A172 (cell line): ENCODE measurements at places on chromosomes 11 and 22.

- DNase-seq, result no peak
Measured at GRCh38 chr11:111528557-111528956, 12.0 kb upstream of the LAYN start.

GRCh38 chr11:27464909-27465308, 7.7 kb downstream of the LGR4 start:
- DNase-seq, result no peak

GRCh38 chr11:72235351-72236057, 8.5 kb downstream of the PHOX2A start:
- no peak for DNase-seq

GRCh38 chr22:44776605-44777363, 24.4 kb downstream of the ARHGAP8 start:
- DNase-seq, result no peak

DNA sequence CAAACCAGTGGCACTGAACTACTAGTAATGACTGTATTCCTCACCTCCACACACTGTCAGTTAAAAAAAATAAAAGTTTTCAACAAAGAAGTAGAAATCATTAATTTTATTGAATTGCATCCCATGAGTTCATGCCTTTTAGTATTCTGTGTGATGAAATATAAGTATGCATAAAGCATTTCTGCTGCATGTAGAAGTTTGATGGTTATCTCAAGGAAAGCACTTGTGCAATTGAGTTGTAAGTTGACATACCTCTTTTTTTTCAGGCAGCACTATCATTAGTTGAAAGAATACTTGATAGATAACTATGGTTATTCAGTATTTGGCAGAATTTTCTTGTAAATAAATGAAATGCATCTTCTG, 104.4 kb downstream of the STIM1 start:
- DNase-seq, result no peak

- DNase-seq, result no peak
Measured at GRCh38 chr11:91783173-91783572, 441.4 kb upstream of the FAT3 start.

DNA sequence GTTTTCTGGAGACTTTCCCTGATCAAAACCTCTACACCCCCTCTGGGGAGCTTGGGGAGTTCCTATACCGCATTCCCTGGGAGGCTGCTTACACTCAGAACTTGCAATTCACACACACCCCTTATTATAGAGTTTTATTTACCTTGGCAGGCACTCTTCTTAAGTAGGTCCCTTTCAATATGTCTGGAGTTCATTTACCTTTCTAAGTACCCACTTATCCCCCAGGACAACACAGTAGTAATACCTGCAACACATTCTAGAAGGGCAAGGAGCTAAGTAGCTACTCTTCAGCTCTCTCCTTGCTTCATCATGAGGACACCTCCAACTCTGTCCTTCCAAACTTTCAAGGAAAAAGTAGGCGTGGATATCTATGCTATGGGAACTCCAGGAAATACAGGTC, 127.8 kb upstream of the ANO3 start:
- DNase-seq, result no peak

- DNase-seq, result no peak
Measured at GRCh38 chr11:134759855-134760254, 347.8 kb upstream of the B3GAT1 start.

GRCh38 chr11:133593036-133593435, 60.7 kb upstream of the OPCML start:
- no peak for DNase-seq

DNA sequence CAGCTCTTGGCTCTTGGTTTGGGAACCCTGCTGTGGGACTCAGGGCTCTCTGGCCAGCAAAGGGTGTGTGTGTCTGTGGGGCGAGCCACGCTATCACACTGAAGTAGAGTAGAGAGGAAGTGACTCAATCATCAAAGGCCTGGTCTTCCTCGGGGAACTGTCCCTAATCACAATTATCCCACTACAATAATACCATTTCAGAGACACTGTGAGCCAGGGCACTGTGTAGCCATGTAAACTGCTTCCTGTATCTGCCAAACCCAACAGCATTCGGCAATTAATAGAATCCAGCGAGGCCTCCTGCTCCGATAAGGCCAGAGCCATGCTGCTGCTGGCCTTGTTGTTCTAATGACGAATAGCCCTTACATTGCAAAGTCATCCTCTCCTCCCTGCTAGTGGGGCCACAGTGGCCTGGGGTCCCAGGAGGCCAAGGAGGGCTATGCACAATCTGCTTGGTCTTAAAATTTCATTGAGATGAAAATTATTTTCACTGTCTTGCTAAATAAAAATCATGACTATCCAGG, 49.8 kb upstream of the LMO2 start:
- DNase-seq, result peak; percentile 88

DNA sequence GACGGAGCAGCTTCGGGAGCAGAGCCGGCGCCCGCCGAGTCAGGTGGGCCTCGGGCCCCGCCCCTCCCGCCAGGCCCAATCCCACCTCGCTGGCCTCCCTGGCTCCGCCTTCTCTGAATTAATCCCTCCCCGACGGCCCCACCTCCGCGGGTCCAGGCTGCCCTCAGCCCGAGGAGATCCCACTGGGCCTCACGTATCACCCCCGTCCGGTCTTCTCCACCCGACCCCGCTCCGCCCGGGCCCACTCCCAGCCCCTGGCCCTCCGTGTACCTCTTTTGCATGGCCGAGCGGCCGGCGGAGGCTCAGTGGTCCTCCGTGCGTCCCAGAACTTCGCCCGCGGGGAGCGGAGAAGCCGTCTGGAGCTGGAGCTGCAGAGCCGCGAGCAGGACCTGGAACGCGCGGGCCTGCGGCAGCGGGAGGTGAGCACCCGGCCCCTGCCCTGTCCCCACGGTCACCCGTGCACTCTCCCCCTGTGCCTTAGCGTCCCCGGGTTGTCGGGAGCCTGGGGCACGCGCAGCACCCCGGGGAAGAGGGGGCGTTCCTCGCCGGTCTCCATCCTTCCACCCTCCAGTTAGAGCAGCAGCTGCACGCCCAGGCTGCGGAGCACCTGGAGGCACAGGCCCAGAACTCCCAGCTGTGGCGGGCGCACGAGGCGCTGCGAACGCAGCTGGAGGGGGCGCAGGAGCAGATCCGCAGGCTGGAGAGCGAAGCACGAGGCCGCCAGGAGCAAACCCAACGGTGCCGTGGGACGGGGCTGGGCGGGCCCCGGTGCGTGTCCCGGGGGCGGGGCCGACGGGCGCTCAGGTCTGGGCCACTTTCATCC, 2.2 kb upstream of the CD151 start:
- DNase-seq, result no peak

DNA sequence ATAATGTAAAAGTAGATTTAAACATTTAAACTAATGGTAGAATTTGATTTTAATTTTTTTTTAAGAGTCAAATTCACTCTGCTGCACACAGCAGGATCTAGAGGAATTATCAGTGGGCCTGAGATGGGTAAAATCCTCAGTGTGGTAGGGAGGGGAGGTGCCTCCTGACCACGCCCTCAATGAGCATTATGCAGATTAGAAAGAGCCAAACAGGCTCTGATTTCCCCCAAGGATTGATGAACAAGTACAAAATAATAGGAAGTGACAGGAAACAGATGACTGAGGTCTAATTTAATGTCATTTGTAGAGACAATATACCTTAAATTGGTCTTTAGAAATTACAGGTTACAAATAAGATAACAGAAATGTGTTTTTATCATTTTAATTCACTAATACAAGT, 155.2 kb downstream of the DCDC1 start:
- no peak for DNase-seq

DNA sequence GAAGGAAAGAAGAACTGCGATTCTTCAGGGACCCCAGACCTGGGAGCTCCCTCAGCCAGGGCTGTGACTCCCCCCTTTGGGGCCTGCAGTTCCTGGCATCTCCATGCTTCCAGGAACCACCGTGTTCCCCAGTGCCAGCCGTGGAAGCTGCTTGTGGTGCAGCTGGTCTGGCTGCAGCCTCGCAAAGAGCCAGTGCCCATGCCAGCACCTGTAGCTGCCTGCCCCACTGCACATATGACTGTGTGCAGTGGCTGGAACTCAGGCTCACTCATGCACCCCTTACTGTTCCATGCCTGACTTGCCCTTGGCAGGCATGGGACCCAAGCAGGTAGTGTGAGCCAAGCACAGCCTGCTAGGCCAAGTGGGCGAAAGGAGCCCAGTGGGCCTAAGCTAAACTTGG, 401.3 kb downstream of the LRRC4C start:
- DNase-seq, result no peak

DNA sequence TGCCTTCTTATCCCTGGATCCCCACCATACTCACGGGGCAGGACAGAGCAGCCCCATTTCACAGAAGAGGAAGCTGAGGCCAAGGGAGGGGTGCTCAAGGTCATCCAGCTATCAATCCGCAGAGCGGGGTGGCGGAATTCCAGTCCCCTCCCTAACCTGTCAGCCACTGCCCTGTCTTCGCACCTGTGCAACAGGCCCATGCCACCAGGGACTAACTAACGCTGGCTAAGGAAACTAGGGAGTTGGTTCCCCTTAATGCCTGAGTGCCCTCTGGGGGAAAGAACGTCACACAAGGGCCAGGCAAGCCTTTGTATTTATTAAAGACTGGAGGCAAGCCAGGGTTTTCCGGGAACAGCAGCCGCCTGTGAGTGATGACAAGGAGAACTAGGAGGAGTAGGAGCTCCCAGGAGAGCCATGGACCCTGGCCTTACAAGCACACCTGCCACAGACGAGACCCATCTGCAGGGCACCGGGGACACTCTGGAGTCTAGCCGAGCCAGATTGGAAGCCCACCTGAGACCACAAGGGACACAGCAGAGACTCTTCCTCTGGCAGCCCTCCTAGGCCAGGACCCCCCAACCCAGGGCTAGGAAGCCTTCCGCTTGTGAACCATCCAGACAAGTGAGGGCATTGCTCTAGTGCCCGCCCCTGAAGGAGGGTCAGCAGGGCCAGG, 64.4 kb downstream of the MYH9 start:
- no peak for DNase-seq

DNA sequence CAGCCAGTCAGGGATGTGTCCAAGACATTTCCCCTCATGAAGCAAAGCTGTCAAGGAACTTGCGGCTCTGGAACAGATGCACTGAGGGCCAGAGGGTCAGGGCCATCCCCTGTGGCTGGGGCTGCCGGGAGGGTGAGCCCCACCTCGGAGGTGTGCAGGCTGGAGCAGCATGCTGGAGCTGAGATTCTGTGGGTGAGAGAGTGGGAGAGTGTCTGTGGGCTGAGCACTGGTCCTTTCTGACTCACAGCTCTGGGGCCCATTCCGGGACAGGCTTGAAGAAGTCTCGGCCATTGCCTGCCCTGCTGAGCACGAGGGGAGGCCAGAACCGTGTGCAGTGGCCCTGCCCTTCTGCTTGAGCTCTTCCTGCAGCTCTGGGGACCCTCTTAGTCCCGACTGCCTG, 2.1 kb downstream of the OMP start:
- no peak for DNase-seq

DNA sequence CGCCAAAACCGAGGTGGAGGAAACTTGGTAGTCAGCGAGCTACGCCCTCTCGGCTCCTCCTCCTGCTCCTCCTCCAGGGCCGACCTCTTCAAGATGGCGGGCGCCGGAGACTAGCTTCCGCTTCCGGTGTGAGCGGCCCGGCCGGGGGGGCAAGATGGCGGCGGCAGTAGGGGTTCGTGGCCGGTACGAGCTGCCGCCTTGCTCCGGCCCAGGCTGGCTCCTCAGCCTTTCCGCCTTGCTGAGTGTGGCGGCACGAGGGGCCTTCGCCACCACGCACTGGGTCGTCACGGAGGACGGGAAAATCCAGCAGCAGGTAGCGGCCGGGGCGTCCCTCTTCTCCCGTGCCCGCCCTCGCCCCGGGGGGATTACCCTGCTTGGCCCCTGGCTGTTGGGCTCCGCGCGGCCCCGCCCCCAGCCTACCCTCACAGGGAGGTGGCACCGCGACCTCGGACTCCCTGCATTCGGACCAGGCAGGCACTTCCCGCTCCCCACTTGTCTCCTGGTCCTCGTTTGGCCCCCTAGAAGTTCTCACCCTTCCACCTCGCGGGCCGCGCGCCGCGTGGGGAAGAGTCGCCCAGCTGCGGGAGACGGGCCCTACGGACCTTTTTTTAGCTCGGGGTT, at the start of gene TTC17:
TTC17 (plus strand) TSS at position 120 of the 621 bp plus-strand sequence; CDS start at position 155, 35 bp downstream.
- peak; percentile 92 for DNase-seq

GRCh38 chr11:12680246-12680939, 6.2 kb downstream of the TEAD1 start:
- DNase-seq, result peak; percentile 83

DNA sequence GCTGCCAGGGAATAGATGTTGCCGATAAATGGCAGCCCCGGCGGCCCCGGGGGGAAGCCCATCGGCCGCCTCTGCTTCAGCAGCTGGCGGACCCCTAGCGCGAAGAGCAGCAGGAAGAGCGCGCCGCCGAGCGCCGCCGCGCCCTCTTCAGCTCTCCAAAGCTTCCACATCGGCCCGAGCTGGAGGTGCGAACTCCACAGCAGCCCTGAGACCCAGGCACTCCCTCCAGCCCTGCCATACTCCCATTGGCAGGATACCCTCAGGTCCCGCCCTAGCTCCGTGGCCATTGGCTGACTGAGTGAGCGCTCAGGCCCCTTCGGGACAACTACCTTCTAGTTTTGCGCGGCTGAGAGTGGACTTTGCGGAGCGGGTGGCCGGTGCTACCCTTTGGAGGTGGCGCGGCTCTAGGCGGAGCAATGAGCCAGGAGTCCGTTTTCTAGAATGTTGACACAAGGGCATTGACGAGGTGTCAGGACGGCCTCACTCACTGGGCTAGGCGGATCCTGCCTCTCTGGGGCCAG, at the start of gene CYP2R1:
CYP2R1 (minus strand) TSS at position 196 of the 521 bp plus-strand sequence; CDS start at position 170, 26 bp downstream.
- peak; percentile 13 for DNase-seq

DNA sequence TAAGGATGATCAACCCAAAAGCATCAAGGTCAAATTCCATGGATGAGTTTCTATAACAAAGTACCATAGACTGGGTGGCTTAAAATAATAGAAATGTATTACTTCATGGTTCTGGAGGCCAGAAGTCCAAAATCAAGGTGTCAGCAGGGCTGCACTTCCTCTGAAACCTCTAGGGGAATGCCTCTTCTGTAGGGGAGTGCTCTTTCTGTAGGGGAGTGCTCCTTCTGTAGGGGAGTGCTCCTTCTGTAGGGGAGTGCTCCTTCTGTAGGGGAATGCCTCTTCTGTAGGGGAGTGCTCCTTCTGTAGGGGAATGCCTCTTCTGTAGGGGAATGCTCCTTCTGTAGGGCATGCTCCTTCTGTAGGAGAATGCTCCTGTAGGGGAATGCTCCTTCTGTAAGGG, 65.5 kb downstream of the FBLN1 start:
- DNase-seq, result no peak

- DNase-seq, result peak; percentile 46
Measured at GRCh38 chr11:12876988-12877387, 132.1 kb upstream of the RASSF10 start.

GRCh38 chr11:91794146-91794545, 430.5 kb upstream of the FAT3 start:
- DNase-seq, result no peak

DNA sequence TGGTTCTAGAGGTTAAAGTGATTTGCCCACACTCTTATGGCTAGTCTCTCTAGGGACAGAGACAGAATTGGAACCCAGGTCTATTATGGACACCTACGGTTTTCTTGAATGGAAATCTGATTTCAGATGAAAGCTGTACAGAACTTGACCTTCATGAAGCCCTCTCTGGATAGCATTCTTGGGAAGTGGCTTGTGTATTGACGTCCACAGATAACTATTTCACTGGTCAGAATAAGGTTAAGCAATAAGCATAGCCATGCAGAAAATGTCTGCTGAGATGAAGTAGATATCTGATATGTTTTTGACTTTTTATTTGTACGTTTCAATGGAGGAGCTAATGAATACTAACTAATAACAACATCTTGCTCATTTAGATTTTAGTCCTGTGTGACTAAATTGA, 1.1 kb downstream of the TLCD5 start:
- DNase-seq, result no peak

- DNase-seq, result peak; percentile 44
Measured at GRCh38 chr22:50302041-50302541, 5.4 kb downstream of the PLXNB2 start.
